ENCODE measurements at places on chromosomes 6 and 20.

DNA sequence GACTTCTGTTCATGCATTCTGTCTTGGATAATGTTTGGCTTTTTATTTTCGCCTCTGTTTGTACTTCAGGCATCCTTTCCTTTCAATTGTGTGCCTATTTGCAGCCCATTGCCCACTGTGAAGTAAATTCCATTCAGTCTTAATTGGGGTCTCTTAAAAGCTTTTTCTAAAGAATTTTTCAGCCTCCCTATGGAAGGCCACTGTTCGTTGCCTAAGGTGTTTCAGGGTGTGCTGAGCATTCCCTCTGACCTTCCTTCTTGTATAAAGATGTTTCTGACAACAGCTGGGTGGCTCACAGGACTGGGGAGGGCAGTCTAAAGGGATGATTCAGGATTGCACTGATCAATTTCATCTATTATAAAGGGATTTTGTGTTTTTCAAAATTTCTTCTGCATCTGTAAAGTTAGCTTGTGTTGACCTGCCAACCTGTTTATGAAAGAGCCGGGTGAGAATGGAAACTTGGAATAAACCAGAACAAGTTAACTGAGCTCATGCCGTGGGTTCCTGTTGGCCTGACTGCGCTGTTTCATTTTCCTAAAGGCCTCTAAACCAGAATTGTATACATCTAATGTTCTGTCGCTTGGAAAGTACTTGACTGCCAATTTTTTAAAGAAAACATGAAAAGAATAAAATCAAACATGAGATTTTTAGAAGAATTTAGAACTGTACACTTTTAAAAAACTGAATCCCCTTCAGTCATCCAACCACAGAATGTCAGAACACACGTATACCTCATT lies 14.3 kb downstream of the PHACTR2 start:
- DNase-seq: no peak

- DNase-seq: no peak
Observed at GRCh38 chr20:1816384-1817381, 78.5 kb upstream of the SIRPA start.

GRCh38 chr6:155595284-155595683 lies 139.6 kb upstream of the NOX3 start:
- DNase-seq: no peak

- DNase-seq: no peak
Observed at GRCh38 chr20:31910071-31910803, 39.8 kb downstream of the TTLL9 start.

DNA sequence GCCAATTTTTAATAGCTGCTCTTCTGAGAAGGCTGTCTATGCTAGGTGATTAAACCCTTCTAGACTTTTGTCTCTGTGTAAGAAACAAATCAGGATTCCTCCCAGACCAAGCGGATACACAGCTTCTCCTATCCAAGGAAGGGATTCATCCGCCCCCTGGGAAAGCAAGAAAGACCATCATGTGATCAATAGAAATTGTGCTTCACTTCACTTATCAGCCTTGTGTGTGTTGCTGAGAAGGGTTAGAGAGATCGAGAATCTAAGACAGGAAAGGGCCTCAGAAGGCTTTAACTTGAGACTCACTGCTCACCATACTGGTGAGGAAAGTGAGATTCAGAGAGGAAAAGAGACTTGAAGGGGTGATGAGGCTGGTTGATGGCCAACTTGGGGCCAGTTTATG lies 1.5 kb downstream of the ABCC10 start:
- no peak for DNase-seq
